Stimulated activated CD4-positive, alpha-beta T cell treated with anti-CD3 and anti-CD28 coated beads, Interleukin-1b, Interleukin-23, amount 100 ng/mL, for 1 hour (primary cell): ENCODE measurements at places on chromosomes 11 and 22.

GRCh38 chr11:67419325-67420049, 4.0 kb downstream of the CARNS1 start:
- no peak for DNase-seq

DNA sequence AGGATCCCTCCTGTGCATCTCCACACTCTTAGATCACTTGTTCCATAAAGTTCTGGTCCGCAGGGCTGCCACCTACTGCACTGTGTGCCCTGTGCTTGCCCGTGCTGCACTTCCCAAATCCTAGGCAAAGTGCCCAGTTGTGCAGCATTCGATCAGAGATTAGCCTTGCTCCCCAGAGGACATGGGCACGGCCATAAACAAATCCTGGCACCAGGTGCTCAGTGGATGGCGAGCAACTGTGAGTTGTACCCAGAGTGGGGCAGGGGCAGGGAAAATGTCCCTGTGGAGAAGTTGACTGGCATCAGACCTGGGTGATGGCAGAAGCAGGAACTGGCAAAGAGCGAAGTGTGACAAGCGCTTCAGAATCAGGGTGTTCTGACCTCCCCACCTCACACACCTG, 4.7 kb downstream of the FADS2 start:
- no peak for DNase-seq

GRCh38 chr22:36756746-36757655, 18.9 kb downstream of the IFT27 start:
- no peak for DNase-seq

DNA sequence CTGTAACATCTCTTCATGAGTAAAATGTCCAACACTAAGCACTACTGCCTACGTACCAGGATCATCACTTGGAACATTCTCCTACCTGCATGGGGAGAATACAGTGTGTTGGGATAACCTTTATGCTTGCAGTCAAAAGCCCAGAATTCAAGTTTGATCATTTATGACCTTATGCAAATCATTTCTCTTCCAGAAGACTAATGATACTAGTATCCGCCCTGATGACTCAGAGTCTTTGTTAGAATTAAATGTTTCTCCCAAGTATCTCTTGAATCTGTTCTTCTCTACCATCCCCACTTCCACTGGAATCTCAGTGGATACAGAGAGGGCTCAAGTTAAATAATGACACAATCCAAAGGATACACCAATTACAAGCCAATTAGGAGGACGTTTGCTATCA, 12.4 kb downstream of the MAJIN start:
- no peak for DNase-seq

DNA sequence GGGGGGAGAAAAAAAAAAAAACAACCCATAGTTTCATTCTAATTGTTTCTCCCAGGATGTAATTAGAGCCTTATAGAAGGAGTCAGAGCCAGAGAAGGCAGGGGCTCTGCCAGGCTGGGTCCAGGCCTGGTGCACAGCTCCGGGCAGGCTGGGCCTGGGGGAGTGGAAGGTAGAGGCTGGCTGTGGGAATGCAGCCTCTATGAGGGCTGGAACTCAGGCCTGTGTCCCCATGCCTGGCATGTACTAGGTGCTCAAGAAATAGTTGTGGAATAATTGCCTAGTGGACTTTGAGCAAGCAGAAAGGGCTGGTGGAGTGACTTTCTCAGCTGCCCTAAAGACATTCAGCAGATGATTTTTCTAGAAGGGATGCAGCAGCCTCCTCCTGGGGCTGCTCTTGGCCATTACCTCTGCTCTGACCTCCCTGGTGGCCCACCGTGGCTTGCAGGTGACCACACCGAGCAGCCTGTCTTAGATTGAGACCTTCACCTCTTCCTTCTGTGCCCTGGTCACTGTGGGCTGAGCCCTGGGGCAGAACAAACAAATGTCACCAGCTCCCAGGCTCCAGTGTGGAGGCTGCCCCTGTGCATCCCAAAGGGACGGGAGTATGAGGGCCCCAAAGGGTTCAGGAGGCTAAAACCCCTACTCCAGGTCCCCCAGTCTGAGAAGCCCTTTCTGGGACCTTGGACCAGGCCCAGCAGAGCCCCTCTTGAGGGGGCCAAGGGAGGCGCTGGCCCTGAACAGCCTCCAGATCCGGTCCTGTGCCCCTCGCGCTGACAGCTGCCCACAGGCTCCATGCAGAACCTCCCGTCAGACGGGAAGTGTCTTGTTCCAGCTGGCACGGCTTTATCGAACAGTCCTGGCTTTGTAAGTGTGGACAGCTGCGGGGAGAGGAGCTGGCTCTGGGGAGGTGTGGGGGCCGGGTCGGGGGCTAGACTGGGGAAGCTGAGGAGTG, 18.8 kb downstream of the MYEOV start:
- DNase-seq: no peak

DNA sequence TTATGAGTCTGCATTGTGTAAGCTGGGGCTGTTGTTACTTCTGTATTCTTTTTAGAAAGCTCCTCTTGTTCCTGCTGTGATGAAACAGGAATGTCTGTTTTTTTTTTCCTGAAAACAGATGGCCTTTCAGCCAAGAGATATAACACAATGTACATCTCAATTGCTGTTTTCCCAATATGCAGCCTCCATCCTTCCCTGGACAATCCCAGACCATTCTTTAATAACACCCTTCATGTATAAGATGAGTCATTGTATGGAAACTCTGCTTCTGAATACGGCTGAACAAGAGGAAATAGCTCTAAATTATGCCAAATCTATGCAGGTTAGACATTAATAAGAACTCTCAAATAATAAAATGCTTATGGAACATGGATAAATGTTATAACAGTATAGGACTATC, 60.2 kb upstream of the LRRC4C start:
- DNase-seq: no peak

- DNase-seq: no peak
Observed at GRCh38 chr22:24512043-24512442, 16.9 kb downstream of the UPB1 start.

DNA sequence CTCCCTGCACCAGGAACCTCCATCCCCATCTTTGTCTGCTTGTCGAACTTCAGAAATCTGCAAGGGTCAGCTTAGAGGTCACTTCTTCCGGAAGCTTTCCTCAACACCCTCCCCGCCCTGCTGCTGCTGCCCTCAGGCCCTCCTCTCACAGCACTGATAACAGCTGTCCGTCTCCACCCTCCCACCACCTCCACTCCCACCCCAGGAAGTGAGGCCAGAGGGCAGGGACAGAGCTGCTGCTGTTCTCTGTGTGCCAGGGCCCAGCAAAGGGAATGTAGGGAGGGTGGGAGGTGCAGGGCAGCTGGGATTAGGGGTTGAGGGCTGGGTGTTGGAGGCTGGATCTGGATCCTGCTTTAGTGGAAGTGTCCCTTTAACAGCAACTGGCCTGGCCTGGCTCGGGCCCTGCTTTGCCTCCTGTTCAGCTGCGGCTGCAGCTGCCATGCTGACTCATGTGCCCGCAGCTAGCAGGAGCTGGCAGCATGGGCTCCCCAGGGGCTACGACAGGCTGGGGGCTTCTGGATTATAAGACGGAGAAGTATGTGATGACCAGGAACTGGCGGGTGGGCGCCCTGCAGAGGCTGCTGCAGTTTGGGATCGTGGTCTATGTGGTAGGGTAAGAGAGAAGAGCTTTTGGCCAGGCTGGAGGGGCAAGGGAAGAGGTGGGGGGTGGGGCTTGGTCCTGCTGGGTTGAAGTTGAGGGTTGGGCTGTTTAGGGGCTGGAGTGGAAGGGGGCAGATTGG, at the start of gene P2RX6:
Gene P2RX6 (plus strand): TSS at position 440 of the 740 bp plus-strand sequence. CDS start 10 bp downstream, at position 450.
- no peak for DNase-seq

DNA sequence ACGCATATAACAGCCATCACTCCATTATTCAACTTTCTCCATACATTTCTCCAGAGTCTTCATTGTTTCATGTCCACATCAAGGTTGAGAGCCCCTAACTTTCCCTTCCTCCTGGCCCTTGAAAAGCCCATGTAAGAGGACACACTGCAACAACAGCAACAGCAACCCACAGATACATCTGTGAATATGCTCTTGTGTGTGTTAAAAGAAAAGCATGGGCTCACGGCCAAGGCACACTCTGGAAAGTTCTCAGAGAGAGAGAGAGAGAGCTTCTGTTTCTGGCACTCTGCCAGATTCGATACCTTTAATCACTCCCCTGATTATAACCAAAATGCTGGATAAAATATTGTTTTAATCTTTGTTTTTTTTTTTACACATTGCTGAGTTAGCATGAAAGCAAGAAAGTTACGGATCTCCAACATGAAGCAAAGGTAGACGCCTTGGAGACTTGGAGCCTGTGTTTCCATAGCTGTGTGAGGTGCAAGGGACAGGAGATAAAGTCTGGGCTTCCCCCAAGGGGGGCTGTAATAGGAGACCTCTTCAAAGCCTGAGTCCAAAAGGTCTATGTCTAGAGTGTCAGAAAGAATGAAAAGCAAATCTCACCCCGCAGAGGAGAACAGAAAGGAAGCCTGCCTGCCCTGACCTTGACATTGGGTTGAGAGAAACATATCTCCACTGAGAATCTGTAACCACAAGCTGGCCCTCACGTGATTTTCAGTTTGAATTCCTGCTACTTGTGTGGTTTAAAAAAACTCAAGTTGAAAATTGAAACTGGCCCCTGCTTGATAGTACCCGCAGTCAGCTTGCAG, 33.7 kb upstream of the MPPED1 start:
- no peak for DNase-seq

DNA sequence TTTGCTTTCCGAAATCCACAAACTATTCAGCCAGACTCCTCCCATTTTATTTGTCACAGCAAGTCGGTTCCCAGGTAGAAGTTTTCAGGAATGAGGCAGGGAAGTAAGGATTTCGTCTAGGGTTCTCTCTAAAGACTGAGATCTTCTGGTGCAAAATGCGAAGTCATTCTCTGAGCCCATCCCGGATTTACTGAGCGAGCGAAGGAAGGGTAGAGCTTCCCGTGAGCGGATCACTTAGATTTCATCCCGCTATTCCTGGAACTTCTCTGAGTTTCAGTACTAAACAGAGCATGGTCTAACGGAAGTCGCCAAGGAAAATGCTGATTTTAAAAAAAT, 3.1 kb upstream of the CALCA start:
- no peak for DNase-seq

DNA sequence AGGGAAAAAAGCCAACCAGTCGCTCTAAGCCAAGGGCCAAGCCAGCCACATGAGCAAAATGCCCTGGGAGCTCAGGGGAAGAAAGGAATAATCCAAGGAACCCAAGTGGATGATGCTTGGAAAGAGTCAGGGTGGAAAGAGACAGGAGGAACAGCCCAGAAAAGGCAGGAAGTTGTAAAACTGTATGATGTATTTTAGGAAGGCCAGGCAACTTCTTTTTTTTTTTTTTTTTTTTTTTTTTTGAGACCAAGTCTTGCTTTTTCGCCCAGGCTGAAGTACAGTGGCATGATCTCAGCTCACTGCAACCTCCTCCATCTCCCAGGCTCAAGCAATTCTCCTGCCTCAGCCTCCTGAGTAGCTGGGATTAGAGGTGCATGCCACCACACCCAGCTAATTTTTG, 1.6 kb downstream of the LGALS12 start:
- DNase-seq: no peak

- no peak for DNase-seq
Observed at GRCh38 chr11:20536784-20537183, 62.6 kb upstream of the SLC6A5 start.

DNA sequence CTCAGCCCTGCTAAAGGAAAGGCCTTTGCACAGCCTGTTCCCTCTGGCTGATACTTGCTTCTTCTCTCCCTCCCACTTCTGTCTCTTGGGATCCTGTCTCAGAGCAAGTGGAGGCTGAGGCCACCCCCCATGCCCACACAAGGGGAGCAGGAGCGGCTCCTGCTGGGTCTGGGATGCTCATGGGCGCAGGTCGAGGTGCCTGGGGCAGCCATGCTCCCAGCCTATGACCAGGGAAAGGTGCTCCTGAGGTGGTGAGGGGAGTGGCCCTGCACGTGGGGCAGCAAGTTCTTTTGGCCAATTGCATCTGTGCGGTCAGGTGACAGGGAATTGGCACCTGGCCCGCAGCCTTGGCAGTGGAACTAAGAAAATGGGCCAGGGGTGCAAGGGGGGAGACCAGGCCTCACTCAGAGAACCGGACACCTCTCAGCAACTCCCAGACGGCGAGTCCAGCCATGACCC, 1.5 kb downstream of the MAPK11 start:
- no peak for DNase-seq

GRCh38 chr11:17389957-17390649, 1.6 kb upstream of the KCNJ11 start:
- DNase-seq: no peak

DNA sequence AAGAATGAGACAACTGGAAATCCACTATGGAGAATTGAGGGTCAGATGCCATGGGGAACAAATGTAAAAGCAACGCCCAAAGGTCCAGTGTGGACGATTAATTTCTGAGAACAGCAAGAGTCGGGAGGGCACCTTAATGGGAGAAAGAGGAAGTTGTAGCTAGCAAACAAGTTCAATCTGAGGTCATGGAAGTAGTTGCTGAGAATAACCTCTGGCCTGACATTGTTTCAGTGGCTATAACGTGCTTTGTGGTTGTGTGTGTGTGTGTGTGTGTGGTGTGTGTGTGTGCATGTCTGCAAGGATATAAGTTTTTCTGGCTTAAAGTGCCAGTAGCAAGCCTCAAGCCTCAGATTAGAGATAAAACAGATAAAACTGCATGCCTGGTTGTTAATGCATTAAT, 1630.1 kb upstream of the TENM4 start:
- no peak for DNase-seq

GRCh38 chr22:30754971-30755758, 60.5 kb downstream of the OSBP2 start:
- DNase-seq: no peak

DNA sequence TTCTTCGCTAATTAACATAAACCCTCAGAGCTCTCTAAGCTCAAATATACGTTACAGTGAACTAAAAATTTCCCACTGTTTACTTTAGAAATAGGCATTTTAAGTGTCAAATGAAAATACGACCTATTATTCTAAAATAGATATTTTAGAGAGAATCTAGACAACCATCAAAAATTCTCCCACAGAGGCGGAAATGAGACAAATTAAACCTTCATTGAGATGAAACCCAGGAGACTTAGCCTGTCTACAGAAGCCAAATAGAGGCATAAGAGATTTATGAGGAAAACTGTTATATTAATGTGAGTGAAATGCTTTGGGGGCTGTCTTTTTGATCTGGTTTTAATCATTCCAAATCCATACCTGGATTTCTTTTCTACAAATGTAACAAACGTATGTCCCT, 232.0 kb upstream of the GRIA4 start:
- DNase-seq: no peak

- DNase-seq: no peak
Observed at GRCh38 chr11:72528121-72528520, 93.8 kb upstream of the CLPB start.

DNA sequence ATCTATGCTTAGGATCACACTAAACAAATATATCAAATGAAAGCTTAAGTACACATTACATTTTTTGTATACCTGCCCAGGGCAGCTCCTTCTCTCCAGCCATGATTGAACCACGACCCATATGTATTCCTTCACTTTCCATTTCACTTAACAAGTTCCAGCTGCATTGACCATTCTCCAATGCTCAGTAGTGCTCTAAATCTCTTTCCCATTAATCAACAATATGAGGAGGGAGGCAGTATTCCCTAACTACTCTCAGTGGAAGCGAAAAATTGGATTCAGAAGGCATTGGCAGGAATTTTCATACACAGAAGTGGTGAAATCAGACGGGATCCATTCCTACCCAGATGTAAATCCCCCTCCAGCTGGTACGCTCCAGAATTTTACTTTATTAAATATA, 372.0 kb upstream of the LUZP2 start:
- no peak for DNase-seq
